ENCODE measurements at places on chromosomes 12 and 14.

GRCh38 chr12:108750526-108750925, 19.2 kb upstream of the CORO1C start:
- DNase-seq, result no peak

GRCh38 chr12:51323317-51323960, 535 bp downstream of the BIN2 start:
- no peak for DNase-seq

- DNase-seq, result no peak
Measured at GRCh38 chr12:21370845-21371449, 1.8 kb upstream of the IAPP start.

- no peak for DNase-seq
Measured at GRCh38 chr14:37658156-37658555, 62.7 kb downstream of the TTC6 start.

DNA sequence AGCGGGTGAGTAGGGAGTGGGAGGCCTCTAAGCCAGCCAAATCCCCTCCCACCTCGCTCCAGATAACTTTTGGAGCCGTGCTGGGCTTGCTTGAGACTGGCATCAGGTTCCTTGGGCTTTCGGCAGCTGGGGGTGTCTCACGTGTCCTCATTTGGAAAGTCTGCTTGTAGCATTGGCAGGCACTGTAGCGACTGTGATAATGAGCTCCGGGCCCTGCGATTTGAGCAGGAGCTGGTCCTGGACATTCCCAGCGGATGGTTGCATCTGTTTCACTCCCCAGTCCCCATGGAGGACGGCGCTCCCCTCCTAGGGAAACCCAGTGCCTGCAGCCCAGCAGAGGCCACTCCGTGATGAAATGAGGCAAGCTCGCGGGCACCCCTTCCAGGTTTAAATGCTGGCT, 49.4 kb downstream of the DGLUCY start:
- no peak for DNase-seq

GRCh38 chr12:92147491-92147890, 1.8 kb upstream of the BTG1 start:
- no peak for DNase-seq

GRCh38 chr12:131222329-131223139, 268.8 kb downstream of the ADGRD1 start:
- DNase-seq, result no peak

DNA sequence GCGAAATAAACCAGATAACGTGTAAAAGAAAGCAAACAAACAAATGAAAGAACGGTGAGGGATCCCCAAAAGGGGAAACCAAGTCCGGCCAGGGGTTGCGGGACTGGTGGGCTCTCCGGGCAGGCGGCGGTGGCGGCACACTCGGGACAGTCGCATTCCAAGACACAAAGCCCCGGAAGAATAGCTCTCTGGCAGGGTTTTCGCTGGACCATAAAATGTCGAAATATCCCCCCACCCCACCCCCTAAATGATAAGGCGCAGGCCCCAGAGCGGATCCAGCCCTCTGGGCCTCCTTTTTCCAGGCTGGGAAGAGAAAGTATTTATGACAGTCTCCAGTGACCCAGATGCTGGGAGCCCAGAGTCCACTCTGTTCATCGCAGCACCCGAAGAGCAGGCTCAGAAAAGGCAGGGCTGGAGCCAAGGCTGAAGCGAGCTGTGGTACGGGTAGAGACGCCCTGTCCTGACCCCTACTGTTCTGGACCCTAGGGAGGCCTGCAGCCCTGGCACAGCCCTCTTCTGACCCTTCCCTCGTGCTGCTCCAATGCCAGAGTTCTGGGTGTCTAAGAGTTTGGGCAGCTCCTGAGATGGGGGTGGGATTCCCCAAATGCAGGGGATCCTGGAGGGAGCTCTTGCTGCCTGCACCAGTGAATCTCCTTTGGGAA, 2.1 kb upstream of the HOXC8 start:
- no peak for DNase-seq

DNA sequence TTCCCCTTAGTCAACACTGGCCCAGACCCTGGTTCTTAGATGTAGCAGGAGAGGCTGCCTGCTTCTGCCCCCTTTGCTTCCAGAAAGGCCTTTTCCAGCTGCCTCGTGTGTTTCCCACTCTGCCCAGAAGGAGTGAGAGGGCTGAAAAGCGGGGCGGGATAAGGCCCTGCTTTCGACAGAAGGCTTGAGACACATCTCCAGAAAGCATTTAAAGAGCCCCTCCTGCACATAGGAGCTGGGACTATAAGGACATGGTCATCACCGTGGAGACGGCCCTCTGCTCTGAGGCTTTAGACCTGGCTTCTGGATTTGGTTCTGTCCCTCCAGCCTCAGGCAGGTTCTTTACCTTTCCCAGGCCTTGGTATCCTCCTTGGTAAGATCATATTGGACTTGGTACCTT, 11.9 kb downstream of the CALM1 start:
- no peak for DNase-seq

- no peak for DNase-seq
Measured at GRCh38 chr14:92969871-92970270, 46.9 kb downstream of the CHGA start.

DNA sequence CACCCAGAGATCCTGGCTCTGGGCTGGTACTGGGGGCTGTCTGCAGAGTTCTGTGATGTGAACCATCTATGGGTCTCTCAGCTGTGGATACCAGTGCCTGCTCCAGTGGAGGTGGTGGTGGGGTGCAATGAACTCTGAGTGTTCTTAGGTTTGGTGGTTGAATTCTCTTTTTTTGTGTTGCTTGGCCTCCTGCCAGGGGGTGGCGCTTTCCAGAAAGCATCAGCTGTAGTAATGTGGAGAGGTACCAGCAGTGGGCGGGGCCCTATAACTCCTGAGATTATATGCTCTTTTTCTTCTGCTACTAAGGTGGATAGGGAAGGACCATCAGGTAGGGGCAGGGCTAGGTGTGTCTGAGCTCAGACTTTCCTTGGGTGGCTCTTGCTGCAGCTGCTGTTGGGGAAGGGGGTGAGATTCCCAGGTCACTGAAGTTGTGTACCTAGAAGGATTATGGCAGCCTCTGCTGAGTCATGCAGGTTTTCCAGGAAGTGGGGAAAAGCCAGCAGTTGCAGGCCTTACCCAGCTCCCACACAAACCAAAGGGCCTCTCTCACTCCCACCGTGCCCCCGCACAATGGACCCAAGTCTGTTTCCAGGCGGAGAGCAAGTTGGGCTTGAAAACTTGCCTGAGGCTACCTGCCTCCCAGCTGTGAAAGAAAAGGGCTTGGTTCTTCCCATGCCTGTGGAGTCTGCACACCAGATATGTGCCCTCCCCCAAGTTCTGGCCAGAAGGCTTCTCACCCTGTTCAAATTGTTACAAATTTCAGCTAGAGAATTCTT, 18.6 kb downstream of the CCER1 start:
- DNase-seq, result no peak

GRCh38 chr12:68767191-68767590, 21.2 kb downstream of the SLC35E3 start:
- no peak for DNase-seq

DNA sequence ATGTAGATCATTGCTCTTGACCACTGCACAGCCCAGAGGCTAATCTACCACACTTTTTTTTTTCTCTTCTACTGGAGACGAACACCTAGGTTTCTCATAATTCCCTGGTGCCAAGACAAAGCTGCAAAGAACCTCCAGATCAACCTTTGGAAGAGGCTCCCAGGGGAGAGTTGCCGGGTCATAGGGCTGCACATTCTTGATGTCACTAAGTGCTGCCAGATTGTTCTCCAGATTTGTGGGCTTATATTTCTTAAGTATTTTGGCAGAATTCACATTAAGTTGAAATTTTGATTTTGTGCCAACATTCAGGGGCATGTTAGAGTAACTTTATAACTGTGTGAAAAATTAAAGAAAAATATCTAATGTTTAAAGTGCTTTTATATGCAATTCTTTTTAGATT, 13.5 kb upstream of the PDZRN4 start:
- DNase-seq, result no peak

GRCh38 chr12:130929363-130929762, 24.3 kb upstream of the ADGRD1 start:
- no peak for DNase-seq

DNA sequence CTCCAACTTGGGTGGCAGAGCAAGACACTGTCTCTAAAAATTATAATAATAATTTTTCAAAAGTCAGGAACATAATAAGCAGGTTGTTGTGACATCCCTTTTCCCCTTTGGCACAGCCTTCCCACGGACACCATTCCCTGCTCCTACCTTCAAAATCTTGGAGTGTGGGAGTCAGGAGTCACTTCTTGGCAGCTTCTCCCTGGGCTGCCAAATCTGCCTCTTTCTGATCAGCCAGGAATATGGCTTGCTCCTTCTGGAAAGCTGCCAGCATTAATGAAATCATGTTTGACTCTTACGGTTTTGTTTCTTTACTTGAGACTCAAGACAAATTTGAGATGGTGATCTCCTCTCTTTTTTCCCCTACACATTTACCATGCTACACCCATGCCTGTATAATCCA, 391.4 kb upstream of the SYT1 start:
- no peak for DNase-seq

DNA sequence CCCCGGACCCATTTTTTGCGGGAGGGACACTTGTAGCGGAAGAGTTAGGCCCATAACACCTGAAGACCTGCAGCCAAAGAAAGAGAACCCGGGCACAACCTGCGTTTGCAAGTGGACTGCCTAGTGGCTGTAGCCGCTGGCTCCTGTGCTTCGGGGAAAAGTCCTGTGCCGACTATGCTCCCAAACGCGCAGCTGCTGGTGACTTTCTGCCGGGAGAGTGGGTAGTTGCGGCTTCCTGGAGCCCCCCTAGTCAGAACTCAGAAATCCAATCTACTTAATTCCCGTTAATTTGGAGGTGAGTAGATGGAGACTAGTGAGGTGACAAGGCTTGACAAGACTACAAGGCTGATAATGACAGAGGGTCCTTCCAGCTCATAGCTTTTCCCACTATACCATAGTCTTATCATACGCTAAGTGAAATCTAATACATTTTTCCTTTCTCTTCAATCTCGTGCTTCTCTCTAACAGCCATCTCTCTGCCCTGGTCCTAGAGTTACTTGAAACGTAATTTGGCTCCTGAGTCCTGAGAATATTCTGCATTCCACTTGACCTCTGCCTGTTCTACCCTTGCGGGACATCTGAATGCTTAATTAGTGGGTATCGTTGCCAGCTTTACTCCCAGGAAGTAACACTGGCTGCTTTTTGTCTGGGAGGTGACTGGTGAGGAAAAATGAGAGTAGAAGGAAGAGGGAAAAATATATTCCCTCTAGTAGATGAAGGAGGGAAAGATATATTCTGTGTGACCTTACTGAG, 556 bp downstream of the MTHFD1 start:
- DNase-seq, result peak; percentile 10

GRCh38 chr14:81324011-81324410, 76.1 kb downstream of the STON2 start:
- no peak for DNase-seq

- no peak for DNase-seq
Measured at GRCh38 chr12:100157427-100157821, 14.8 kb upstream of the BLTP3B start.

GRCh38 chr14:35365130-35366055, 39.2 kb downstream of the NFKBIA start:
- DNase-seq, result peak; percentile 15

GRCh38 chr12:93793983-93794382, 116.8 kb downstream of the CRADD start:
- DNase-seq, result no peak

GRCh38 chr12:96258104-96258961, 64.2 kb downstream of the ELK3 start:
- no peak for DNase-seq
